HFFc6 (cell line): ENCODE measurements at places on chromosomes 6 and 20.

DNA sequence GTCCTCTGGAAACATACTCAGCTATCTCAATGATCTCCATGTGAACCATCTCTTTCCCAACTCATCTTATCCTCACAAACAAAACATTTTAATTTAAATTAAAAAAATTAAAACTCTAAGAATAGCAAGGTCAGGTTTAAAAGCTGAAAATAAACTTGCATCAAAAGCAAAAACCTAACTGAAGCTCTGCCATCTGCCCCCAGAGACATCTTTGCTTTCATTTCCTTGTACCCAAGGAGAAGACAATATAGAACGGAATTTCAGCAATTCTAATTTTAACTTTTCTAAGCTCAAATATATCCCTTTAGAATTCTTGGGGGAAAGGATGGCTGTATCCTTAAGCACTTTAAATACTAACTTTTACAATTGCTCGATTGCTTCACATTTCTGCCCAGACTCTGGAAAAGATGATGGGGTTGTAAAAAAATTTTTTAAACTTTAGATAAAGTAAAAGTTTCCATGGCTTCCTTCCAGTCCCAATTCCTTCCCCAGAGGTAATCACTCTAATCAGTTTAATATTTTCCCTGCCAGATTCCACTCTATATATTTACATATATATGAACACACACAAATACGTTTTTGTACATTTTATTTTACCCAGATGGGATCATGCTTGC, 69.2 kb upstream of the SMIM29 start:
- DNase-seq: no peak

DNA sequence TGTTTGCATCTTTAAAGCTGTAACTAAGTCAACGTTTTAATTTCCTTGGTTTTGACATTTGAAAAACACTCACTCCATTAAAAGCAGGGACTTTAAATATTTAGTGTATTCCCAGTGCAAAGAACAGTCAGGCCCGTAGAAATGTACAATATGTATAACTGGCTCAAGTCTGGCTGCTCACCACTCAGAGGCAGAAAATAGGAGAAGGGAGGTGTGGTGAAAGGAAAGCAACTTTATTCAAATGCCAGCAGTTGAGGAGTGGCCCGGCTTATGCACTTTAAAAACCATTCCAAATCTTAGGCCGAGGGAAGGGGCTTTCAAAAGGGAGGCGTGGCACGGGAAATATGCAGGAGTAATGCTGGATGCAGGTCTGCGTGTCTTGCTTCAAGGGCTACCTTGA, 120.6 kb downstream of the TMEM200A start:
- no peak for DNase-seq

- DNase-seq: no peak
Measured at GRCh38 chr6:108777536-108777935, 70.7 kb upstream of the ARMC2 start.

- peak; percentile 5 for DNase-seq
Measured at GRCh38 chr20:219290-220115, 7.6 kb upstream of the DEFB129 start.

- DNase-seq: peak; percentile 43
Measured at GRCh38 chr20:37384683-37385174, 38.8 kb downstream of the SRC start.
